ENCODE measurements at places on chromosomes 4 and X.

DNA sequence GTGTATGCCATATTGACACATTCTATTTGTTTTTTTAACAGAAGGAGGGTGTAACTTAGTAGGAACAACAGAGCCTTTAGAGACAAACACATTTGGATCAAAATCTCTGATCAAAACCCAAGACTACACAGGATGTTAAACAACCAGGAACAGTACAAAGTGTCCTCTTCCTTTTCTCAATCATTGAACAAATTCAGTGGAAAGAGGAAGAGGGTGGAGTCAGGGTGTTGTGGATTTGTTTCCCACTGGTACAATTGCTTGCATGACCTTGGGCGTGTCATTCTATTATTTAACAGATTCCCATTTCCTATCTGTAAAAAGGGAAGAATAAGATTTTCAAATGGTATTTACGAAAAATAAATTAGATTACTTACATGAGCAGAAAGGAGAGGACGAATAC is 1162.8 kb upstream of the PRKX start:
- no peak for DNase-seq

DNA sequence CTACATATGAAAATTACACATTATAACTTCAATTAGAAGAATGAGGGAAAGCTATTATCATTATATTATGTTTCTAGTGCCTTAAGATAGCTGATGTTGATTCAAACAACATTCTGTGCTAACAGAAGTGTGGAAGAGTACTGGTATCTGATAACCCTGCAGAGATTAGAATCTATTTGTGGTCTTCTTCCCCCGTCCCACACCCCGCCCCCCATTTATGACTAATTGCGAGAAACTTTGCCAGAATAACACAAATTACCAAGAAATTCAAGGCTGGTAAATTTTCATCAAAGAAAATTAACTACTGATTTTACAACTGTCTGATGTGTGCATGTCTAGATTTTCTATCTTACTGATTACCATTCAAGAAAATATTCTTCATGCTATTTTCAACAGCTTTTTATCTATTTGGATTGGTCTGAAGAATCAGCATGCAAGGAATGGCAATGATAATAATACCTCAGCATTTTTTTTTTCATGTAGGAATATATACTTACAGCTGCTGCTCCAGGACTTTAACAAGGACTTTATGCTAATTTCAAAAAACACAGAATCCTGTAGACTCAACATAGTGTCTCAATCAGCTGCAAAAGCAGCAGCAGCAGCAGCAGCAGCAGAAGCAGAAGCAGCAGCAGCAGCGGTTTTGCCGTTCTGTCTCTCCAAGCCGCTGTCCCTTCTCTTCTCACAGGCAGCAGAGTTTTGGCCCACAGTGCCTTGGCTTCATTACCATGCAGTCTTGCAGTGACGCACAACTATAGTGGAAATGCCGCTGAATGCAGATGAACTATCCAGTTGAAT is 126.7 kb downstream of the FRYL start:
- no peak for DNase-seq

DNA sequence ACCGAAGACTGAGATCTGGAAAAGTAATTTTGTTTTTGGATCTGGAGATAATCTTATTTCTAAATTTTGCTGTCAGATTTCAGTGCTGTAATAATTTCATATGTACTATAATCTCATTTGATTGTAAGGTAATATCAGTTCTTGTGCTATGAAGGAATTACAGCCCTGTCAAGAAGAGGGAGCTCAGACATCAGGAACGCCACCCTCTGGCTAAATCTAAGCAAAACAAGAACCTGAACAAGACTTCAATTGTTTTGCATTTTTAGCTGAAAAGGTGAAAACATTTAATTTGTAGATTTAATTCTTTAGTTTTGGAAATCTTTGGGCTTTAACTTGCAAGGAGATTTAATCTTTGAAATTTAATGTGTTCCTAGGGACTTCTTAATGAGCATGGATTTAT is 525.4 kb upstream of the HS3ST1 start:
- DNase-seq, result no peak

- no peak for DNase-seq
Observed at GRCh38 chrX:41258226-41258625, 75.7 kb upstream of the DDX3X start.

GRCh38 chr4:76584241-76585152 is 149.5 kb downstream of the SHROOM3 start:
- no peak for DNase-seq

DNA sequence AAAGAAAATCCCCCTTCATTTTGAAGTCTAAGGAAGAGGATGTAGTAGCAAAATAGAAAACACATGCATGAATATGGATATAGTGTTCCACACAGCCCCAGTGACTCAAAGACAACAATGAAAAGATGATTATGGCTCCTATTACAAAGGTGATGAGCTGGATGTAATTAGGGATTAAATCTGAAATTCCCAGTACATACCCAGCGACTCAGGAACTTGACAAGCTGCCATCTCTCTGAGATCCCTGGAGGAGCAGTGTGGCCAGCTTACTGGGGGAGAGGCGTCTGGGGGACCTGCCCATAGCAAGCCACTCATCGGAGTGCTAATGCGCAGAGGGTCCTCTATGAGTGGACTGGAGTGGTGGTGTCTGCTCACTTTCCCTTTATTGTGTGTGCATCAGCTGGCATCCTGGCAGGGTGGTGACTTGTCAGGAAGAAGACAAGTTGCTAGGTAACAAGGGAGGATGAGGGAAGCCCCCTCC is 42.7 kb upstream of the MGST2 start:
- DNase-seq, result no peak

GRCh38 chr4:159159611-159160010 is 56.7 kb downstream of the RAPGEF2 start:
- DNase-seq, result no peak
